Pancreas (tissue), 10 donors: ENCODE measurements at places on chromosomes 7 and 10. TPM values are rescaled to one million over a fixed set of nuclear protein-coding genes. Genes with fewer than 3 reads are reported as not detected.

DNA sequence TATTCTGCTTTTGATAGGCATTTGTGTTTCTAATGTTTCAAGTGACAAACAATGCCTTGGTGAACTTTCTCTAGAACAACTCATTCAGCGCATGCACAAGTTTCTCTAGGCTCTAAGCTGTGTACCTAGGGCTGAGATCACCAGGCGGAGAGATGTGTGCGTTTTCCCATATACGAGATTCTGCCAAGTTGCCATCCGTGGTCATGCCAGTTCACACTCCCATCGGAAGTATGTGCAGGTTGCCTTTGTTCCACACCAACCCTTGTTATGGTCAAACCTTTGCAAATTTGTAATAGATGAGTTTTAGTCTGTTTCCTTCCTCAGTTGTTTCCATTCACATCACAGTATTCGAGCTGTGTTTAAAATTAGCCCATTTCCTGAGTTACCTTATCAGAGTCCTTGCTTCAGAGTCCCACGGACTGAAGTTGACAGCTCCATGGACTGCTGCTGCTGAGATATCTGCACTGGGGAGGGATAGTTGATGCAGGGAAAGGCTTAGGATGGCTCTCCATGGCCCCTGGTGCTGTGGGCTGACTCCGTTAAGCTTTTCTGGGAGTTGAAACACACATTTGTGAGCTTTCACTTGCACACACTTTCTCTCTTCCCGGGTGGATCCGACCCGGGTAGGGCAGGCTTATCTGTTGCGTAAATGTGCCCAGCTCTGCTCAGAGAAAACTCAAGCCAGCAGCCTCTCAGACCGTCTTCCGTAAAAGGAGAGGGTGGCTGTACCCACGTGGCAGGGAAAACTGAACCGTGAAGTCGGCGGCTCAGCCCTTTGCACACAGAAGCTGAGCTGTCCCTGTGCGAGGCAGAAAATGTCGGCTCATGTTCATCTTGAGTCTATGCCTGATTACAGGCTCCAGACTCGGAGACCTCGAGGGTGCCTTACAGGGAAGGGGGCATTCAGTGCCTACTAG, 49.4 kb downstream of the HK1 start:
- DNase-seq = no peak

DNA sequence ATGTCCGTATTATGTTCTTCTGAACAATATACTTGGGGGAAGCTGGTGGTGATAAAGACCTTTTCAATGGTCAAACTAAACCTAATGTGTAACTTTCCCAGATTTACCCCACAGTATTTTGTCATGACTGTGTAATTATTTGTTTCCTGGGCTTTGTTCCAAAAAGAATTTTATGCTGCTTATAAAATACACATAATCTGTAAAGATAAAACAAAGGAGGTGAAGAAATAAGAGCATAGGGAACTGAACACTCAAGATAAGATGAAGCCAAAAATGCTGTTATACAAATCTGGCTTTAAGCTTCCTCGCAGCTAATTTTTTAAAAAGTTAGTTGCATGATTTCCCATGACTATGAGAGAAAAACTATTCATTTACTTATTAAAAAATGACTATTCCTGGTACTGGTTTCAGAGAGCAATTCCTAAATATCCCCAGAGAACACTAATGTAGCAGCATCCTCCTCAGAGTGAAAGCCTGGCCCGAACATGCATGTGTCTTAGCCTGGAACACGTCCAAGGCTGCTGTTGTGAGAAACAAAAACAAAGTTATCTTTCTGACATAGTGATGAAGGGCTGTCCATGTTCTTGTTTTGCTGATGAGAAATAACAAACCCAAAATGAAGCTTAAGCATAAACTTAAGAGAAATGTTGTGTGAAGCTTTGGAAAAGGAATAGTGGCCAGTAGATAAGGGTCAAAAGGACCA, 33.9 kb downstream of the MALSU1 start:
- no peak for DNase-seq

Gene VAX1
- not detected for total RNA-seq

Gene SEMA3D
- total RNA-seq = 0.16 TPM

Gene KEL
- total RNA-seq = 3.1 TPM

DNA sequence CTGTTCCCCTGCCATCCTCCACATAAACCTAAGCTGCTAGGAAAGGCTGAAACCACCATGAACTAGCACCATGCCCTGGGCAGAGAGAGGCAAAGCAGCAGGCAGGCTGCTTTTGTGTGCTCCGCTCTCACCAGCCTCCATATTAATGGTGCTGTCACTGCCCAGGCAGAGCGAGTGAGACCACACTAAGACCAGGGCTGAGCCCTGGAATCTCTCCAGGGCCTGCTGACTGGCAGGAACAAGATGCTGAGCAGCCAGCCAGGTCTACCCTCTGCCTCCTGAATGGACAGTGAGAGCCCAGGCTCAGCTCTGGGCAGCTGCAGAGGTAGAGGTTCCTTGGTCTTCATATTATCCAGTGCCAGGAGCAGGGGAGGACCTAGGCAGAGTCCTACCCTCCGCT, 1.6 kb upstream of the CRHR2 start:
- DNase-seq = no peak
